CD14-positive monocyte (primary cell): ENCODE measurements at places on chromosomes 2 and 18.

GRCh38 chr2:216363221-216363620 lies 9.1 kb downstream of the MARCHF4 start:
- no peak for DNase-seq

DNA sequence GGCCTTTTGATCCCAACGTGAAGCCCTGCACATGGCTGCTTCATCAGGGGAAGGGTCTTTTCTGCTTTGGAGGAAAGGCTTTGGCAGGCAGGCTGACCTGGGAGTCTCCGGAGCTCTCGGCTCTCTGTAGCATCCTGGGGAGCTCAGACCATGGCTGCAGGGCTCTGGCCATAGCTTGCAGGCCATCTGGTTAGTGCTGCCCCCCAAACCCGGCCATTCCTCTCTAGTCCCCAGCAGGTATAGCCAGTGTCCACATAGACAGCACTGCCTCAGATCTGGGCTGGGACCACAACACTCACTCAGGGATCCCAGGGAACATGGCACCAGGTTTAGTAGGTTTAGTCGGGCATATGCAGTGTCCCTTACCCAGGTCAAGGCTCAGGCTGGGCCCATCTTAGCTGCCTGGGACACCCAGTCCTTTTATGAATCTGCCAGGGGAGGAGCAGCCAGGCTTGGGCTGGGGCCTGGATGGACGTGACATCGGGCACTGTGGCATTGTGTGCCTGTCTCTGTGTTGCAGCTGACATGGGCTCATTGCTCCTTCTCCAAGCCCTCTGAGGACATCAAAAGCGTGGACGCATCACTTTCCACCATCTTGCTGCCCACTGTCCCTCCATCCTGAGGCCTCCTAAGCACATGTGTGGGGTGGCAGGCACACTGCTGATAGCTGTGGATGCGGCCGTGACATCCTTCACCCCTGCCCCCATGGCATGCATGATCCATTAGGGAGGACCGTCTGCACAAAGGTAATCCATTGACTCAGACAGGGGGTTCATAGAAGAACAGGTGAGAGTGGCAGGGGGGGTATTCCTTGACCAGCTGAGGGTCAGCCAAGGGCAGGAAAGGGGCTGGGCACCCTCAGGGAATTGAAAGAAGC lies 19.2 kb upstream of the GPR35 start:
- DNase-seq = no peak

DNA sequence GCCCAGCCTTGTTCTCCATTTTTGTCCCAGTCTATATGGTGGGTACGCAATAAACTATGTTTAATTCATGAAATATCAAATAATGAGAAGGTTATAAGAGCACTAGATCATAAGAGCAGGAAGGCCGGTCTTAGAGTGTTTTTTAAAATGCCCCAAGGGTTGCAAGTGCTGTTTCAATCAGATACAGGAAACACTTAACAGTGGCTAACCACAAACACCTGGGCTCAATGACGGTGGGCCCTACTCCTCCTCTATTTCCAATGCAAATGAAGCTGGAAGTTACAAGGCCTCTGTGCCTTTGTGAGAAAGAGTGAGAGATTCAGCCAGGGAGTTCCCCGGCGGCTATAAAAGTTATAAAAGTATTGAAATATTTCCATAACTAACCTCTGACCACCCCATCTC lies 18.9 kb upstream of the WDR33 start:
- DNase-seq = no peak

GRCh38 chr2:120559401-120559800 lies 176.3 kb upstream of the GLI2 start:
- DNase-seq = no peak

DNA sequence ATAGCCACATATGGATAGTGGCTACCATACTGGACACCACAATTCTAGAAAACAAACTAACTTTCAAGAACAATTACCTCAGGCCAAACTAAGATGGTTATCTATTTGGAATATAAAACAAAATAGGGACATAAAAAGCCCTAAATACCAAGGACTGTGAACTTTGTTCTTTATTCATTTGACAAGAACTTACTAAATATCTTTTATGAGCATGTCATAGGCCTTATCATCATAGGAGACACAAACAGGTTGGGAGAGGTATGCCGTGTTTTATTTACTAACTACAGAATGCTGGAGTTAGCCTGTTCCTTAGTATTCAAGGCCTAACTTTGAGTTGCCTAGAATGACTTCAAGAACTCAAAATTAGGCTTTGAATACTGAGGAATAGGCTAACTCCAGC lies 32.1 kb downstream of the CCDC93 start:
- DNase-seq = no peak

GRCh38 chr2:239312081-239312511 lies 88.7 kb downstream of the HDAC4 start:
- DNase-seq = peak; percentile 47

GRCh38 chr2:150350500-150350899 lies 137.0 kb downstream of the RND3 start:
- no peak for DNase-seq

- DNase-seq = no peak
These were observed 492 bp downstream of the KIF5C start for GRCh38 chr2:148875387-148876051.

GRCh38 chr2:112029164-112029563 lies 25.9 kb upstream of the TMEM87B start:
- DNase-seq = no peak

DNA sequence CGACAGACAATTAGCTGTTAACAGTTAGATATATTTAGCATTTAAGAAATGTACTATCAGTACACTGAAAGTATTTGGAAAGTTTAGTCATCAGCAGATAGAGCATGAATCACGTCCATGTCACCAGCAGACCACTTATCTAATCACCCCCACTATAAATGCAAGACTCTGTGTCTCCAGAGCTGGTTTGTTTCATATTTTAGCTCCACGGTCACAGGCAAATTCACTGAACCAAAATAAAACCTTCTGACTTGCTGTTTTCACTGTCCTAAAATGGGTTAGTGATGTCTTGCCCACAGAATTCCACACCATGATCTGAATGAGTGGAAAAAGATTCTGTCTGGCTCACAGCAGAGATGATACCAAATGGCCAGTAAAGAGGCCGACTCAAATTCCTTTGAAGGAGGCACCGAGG lies 64.9 kb downstream of the CDH2 start:
- no peak for DNase-seq

DNA sequence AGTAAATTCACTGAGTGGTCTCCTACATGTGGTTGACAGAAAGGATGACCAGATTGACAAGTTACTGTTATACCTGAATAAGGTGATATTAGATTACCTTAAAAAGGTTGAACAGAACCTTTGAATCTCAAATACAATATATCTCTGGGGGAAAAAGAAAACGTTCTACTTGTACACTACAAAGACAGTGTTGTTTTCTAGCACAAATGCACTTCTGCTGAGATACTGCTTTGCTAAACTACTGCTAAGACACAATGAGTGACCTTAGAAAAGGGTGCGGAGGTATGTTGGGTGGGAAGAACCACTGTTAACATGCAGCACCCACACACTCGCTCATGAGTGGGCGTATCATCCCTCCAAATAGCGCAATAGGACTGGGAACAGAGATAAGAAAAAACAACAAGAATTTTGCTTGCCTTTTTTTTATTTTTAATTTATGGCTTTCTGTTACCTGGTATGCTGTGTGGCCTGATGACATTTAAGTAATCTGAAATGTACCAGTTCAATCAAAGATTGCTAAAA lies 6.1 kb downstream of the BCL2 start:
- no peak for DNase-seq

DNA sequence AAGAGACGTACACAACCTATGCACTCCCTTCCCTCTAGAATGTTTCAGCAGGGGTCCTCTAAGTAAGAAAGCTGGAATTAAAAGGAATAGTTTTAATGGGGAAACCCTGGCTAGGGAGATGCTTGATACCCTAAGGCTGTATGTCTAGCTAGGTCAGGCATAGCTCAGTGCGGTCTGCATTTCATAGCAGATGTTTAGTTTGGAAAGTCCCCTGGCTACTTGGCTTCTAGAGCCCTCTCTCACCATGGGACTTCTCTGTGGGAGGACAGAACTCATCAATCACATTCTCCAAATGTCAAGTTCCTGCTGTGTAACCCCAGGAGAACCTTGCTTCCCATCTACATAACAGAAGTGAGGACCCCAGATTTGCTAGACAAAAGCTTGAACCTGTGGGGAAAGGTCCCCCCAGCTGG lies 24.1 kb upstream of the ANXA4 start:
- no peak for DNase-seq

GRCh38 chr2:112061840-112062239 lies 6.8 kb downstream of the TMEM87B start:
- no peak for DNase-seq

GRCh38 chr2:98819231-98819766 lies 88.4 kb upstream of the MGAT4A start:
- DNase-seq = no peak

DNA sequence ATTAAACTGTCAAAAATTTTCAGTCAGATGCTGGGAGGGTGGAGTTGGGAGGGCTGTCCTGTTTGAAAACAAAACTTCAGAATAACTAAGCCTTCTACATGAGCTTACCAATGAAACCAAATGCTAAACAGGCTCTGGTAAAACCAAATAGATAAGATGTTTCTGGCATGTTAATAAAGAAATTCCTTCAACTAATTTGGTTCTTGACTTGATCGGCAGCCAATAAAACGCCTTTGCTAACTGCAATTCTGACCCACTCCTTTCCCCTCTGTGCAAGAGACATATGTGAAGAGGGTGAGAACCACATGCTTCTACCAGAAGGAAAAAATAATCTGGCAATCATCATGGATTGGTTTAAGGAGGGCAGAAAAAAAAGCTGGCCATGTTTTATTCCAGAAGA lies 20.9 kb downstream of the MAP4K3 start:
- DNase-seq = no peak

GRCh38 chr2:118993392-118993752 lies 51.4 kb downstream of the MARCO start:
- no peak for DNase-seq

GRCh38 chr18:21686282-21687105 lies 18.1 kb downstream of the ABHD3 start:
- DNase-seq = no peak

DNA sequence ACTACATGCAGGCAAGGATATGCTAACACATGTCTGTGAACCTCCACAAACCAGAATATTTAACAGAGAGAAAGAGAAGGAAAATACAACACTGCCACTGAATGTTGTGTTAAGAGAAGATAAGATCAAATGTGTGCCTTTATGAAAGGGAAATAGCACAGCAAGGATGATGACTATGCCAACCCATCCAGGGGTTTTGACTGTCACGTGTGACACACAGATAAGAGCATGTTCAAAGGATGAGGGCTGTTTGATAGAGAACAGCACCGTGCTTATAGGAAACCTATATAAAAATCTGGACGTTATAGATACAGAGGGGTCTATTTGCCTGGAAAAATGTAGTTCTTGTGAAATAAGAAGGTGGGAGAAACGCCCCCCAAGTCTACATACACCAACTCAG lies 911.8 kb downstream of the CPS1 start:
- DNase-seq = no peak

- no peak for DNase-seq
These were observed 35.8 kb downstream of the SLC4A3 start for GRCh38 chr2:219663116-219663762.

- DNase-seq = no peak
These were observed 6.0 kb downstream of the COMMD1 start for GRCh38 chr2:61911510-61911909.

- DNase-seq = peak; percentile 80
These were observed 14.5 kb downstream of the CKAP2L start for GRCh38 chr2:112749755-112750559.

GRCh38 chr2:121976926-121977325 lies 221.5 kb downstream of the TSN start:
- DNase-seq = no peak

DNA sequence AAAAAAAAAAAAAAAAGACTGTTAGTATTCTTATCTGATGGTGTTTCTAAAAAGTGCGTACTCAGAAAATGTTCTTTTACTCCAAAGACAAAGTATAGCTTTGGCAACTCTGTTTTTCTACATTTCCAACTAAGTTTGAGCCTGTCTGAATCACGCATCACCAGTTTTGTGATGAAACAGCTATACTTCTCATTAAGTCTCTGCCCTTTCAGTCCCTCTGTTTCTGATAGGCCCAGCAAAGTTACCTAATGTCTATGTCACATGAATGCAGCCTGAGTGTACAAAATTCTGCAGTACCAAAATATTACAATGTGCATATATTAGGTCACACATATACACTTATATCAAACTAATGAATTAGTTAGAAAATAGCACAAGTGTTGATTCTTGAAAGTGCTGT lies 22.4 kb downstream of the TWSG1 start:
- DNase-seq = peak; percentile 11

- DNase-seq = no peak
These were observed 191.0 kb upstream of the LRP1B start for GRCh38 chr2:142321706-142322280.

DNA sequence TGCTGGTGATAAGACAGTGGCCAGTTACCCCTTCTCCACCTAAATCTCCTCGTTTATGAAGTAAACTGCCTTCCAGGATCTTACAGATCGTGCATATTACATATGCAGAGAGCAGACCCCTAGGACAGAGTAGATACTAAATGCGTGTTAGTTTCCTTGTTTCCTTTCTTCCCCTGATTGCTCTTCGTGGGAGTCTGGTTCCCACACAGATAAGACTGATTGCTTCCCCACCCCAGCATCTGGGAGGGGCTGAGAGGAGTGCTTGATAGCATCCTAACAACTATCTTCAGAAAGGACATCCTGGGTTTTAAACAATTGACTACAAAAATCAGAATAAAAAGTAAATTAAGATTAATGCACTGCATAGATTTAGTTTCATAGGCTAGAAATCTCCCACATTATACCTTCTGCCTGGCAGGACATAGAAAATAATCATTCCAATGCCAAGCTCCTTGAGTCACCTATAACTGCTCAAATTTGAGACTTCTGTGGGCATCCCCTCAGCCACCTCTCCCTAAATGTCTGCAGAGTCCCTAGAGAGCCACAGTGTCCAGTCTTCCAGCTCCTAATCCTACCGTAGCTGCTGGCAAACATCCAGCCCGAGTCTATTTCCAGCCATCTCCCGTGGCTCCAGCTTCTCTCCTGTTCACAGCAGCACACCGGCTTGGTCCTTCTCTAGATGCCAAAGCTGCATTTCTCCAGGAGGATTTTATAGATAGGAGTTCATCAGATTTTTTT lies 128.3 kb downstream of the LRRC30 start:
- DNase-seq = no peak

GRCh38 chr2:83602753-83603152 lies 856.3 kb downstream of the SUCLG1 start:
- DNase-seq = no peak

DNA sequence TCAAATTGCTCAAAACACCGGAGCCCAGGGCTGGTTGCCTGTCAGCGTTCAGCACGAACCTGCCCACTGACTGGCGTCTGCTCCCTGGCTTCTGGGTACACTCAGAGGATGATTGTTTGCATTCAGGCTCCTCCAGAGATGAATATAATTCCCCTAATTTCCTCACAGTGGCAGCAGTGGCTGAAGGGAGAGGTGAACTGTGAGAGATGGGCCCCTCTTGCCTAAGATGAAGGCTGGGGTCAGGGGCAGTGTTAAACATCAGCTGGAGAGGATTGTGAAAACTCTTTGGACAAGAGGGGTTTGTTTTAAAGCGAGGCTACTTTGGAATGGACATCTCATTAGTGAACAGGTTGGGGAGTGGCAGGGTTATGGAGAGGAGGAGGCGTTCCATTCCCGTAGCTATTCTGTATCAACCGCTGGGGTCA lies 31.0 kb downstream of the TCF7L1 start:
- no peak for DNase-seq
